Hepatocyte (in vitro differentiated cells): ENCODE measurements at places on chromosomes 12 and 14. TPM values are rescaled to one million over a fixed set of nuclear protein-coding genes. Genes with fewer than 3 reads are reported as not detected.

- peaks cover 31% of the 10 kb centered on the region for H3K4me1 ChIP-seq
- H3K27ac ChIP-seq, result no peak overlapping the region
- no peak for DNase-seq
- H3K4me3 ChIP-seq, result no peak overlapping the region
Observed at GRCh38 chr12:51863363-51863932, 14.9 kb upstream of the FIGNL2 start.

DBX2 gene
- total RNA-seq, result not detected in 2 replicates

GRCh38 chr12:99343960-99344359, 303.6 kb upstream of the GARIN6 start:
- H3K4me3 ChIP-seq, result no peak overlapping the region
- H3K36me3 ChIP-seq, result no peaks in the 10 kb centered on the region
- H3K27me3 ChIP-seq, result no peaks in the 10 kb centered on the region
- no peak overlapping the region for H3K27ac ChIP-seq

DNA sequence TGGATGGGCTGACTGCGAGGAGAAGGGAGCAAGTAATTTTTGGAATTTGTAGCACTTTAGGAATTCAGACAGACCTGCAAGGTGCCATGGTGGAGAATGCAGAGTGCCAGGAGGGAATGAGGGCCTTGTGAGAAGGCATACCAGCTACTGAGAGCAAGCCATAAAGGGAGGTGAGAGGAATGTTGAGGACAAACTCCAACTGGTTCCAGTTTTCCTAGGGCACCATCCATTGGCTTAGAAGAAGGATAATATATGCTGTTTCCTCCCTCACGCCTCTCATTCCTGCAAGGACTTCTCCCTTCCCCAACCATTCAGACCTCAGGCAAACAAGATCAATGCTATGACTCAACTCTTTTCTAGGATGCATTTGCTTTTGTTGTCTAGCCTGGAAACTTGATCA, 11.2 kb upstream of the DAAM1 start:
- no peaks in the 10 kb centered on the region for H3K36me3 ChIP-seq
- no peaks in the 10 kb centered on the region for H3K27me3 ChIP-seq
- H3K27ac ChIP-seq, result no peak overlapping the region
- no peaks in the 10 kb centered on the region for H3K4me1 ChIP-seq

TAS2R31 gene
- 6.2 and 9.4 TPM in 2 replicates for total RNA-seq

PPM1H gene
- total RNA-seq, result 19.6 and 21.8 TPM in 2 replicates

ART4 gene
- total RNA-seq, result 4.9 and 6.3 TPM in 2 replicates

- peak; percentile 16 for DNase-seq
- no peak overlapping the region for H3K4me3 ChIP-seq
- H3K27ac ChIP-seq, result no peak overlapping the region
- H3K27me3 ChIP-seq, result no peaks in the 10 kb centered on the region
Observed at GRCh38 chr12:53057816-53058500, 8.1 kb downstream of the TNS2 start.

GRCh38 chr12:66999141-66999540, 270.0 kb upstream of the CAND1 start:
- no peak overlapping the region for H3K27ac ChIP-seq
- no peaks in the 10 kb centered on the region for H3K4me1 ChIP-seq
- no peaks in the 10 kb centered on the region for H3K27me3 ChIP-seq
- no peak overlapping the region for H3K4me3 ChIP-seq

DNA sequence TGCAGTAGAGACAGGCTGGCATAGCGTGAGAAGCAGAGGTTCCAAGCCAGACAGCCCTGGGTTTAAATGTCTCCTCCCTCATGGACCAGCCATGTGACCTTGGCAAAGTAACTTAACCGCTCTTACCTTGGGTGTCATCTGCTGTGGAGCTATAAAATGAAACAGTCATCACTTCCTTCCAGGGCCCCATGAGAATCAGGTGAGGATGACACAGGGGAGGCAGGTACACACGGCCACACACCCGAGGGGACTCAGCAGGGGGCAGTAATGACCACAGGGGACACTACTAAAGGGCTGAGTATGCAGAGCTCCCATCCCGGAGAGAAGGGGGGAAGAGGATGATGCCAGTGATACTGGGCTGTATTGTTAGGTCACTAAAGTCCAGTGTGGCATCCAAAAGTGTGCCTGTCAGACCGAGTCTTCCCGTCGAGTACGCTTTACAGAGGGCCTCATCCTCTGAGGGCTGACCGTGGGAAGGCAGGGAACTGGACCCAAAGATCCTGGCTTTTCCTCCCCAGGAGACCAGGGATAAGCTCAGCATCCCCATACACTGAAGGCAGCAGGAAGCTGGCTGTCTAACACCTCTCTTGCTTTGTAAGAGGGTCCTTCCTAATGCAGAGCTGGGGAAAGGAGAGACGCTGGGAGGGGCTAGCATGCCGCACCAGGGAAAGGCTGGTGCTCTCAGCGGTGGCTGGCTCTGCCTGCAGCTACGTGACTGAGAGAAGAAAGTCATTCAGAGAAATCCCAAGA, 94.2 kb downstream of the SINHCAF start:
- H3K4me3 ChIP-seq, result no peak overlapping the region
- no peak overlapping the region for H3K27ac ChIP-seq
- no peak for DNase-seq
- no peaks in the 10 kb centered on the region for H3K36me3 ChIP-seq

DNA sequence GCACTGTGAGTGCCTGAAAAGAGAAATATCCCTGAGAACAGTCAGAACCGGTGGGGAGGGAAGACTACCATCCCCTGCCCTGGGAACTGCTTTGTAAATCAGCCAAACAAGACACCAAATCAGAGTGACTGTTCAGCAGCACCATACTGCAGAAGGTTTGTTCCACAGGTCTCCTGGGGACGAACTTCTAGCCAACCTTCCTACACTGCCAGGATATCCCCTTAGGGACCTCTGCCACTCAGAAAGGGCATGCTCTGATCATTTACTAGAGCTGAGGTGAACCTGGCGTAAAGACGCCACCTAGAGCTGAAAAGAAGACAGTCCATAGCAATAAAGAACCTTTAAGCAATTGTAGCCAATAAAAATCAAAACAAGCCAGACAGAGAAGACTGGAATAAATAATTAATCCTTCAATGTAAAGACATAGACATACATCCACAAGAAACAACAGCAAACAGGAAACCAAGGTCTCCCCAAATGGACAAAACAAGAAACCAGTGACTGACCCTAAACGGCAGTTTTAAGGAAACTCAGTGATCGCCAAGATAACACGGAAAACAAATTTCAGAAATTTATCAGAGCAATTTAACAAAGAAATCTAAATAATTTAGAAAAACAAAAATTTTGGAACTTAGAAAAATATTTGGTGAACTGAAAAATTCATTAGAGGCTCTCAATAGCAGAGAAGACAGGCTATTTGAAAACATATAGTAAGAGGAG, 228.1 kb upstream of the AMIGO2 start:
- peak; percentile 64 for DNase-seq
- no peaks in the 10 kb centered on the region for H3K27me3 ChIP-seq
- H3K4me3 ChIP-seq, result no peak overlapping the region
